ENCODE measurements at places on chromosomes 6 and 20. TPM values are rescaled to one million over a fixed set of nuclear protein-coding genes. Genes with fewer than 3 reads are reported as not detected.

MUC22 gene
- not detected for total RNA-seq

TMEM170B gene
- total RNA-seq, result 3.8 TPM

IYD gene
- not detected for total RNA-seq

MATN4 gene
- not detected for total RNA-seq

RHAG gene
- total RNA-seq, result not detected

UST gene
- total RNA-seq, result 21.2 TPM

GRCh38 chr20:16212790-16213189, 360.5 kb downstream of the KIF16B start:
- H3K4me1 ChIP-seq, result no peaks in the 10 kb centered on the region
- H3K27me3 ChIP-seq, result no peaks in the 10 kb centered on the region
- H3K27ac ChIP-seq, result no peak overlapping the region
- H3K36me3 ChIP-seq, result no peaks in the 10 kb centered on the region
- no peak for DNase-seq
- no peak overlapping the region for H3K4me3 ChIP-seq

GRCh38 chr20:58023346-58023745, 205.1 kb downstream of the ANKRD60 start:
- no peak for DNase-seq
- H3K4me3 ChIP-seq, result no peak overlapping the region
- H3K4me1 ChIP-seq, result peaks cover 12% of the 10 kb centered on the region

- no peak overlapping the region for H3K27ac ChIP-seq
- no peak overlapping the region for H3K4me3 ChIP-seq
- peaks cover 3% of the 10 kb centered on the region for H3K36me3 ChIP-seq
- no peak for DNase-seq
Observed at GRCh38 chr6:100809346-100809745, 71.8 kb downstream of the ASCC3 start.

- H3K4me3 ChIP-seq, result no peak overlapping the region
- DNase-seq, result no peak
- no peaks in the 10 kb centered on the region for H3K27me3 ChIP-seq
- no peaks in the 10 kb centered on the region for H3K36me3 ChIP-seq
- no peak overlapping the region for H3K27ac ChIP-seq
Observed at GRCh38 chr20:61917474-61918145, 148.1 kb downstream of the TAF4 start.

DNA sequence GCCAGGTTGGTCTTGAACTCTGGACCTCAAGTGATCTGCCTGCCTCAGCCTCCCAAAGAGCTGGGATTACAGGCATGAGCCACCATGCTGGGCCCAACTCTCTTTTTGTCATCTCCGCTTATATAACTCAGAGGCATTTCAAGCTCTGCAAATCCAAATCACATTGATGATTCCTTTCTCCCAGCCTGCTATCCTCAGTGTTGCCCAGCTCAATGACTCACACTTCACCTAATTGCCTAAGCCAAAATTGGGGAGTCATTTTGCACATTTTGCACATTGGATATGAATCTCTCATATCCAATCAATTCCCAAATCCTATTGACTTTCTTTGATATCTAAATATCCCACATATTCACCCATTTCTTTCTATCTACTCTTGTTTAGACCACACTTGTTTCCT, 3.9 kb downstream of the UTRN start:
- H3K4me1 ChIP-seq, result peaks cover 34% of the 10 kb centered on the region
- H3K27ac ChIP-seq, result no peak overlapping the region
- no peaks in the 10 kb centered on the region for H3K36me3 ChIP-seq
- no peak for DNase-seq
- no peaks in the 10 kb centered on the region for H3K27me3 ChIP-seq
- no peak overlapping the region for H3K4me3 ChIP-seq

GRCh38 chr6:167479901-167480648, 155.2 kb downstream of the TTLL2 start:
- no peak overlapping the region for H3K27ac ChIP-seq
- DNase-seq, result no peak
- H3K4me3 ChIP-seq, result no peak overlapping the region
- H3K36me3 ChIP-seq, result no peaks in the 10 kb centered on the region
- H3K27me3 ChIP-seq, result no peaks in the 10 kb centered on the region

DNA sequence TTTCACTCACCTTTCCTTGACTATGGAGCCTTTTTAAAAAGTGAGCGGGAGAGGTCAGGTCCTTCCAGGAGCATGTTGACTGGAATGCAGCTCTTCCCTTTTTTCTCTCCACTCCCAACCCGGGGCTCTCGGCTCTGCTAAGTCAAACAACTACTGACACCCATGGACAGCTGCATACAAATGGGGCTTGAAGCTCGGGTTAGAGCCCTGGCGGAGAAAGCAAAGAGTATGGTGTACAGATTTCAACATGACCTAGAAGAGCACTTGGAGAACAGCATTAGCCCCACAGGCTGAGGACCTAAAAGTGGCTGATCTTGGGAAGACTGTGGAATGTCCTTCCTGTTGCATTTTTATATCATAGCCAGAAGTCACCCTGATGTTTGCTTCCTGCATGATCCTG, 162.0 kb upstream of the STMND1 start:
- no peak overlapping the region for H3K4me3 ChIP-seq
- DNase-seq, result no peak
- H3K36me3 ChIP-seq, result no peaks in the 10 kb centered on the region
- H3K27me3 ChIP-seq, result peaks cover 19% of the 10 kb centered on the region
- no peaks in the 10 kb centered on the region for H3K4me1 ChIP-seq

DNA sequence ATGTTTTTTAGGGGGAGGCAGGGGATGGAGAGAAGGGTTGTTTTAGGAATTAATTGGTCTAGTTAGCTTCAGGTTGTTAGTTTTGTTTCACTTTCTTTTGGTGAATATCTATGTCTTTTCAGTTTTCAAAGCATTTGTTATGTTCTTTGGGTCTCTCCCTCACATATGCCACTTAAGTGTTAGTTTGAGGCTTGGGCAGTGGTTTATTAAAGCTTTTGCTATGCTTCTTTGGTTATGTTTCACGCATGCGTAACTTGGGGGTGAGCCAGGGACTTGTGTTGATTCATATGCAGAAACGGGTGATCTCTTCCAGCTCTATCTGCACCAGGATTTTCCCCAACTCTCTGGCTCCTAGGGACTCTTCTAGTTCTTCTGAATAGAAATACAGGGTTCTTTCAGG, 11.4 kb upstream of the MMS22L start:
- H3K4me1 ChIP-seq, result peaks cover 6% of the 10 kb centered on the region
- H3K27ac ChIP-seq, result no peak overlapping the region
- H3K4me3 ChIP-seq, result peak overlapping the region; percentile 30
- no peaks in the 10 kb centered on the region for H3K27me3 ChIP-seq
- DNase-seq, result no peak

DNA sequence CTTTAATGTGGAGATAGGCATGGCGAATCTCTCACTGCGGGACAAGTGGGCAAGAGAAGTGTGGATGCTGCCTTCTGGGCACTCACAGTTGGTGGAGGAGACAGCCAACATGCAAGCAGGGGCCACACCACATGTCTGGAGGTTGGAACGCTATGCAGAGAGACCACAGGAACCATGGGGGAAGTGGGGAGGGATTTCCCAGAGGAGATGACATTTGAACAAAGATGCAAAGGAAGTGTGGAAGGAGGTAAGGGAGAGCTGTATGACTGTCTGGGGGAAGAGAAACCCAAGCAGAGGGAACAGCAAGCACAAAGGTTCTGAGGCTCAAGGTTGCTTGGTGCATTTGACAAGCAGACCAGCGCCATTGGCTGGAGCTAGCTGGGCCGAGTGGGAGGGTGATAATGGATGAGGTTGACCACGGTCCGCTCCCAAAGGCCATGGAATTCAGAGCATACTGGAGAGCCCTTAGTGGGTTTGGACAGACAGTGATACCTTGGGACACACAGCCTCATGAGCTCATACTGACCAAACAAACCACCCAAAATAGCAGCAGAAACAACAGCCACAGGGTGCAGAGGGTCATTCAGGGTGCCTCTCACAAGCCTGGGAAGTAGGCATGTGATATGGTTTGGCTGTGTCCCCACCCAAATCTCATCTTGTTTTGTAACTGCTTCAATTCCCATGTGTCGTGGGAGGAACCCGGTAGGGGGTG, 7.6 kb upstream of the FAM110A start:
- peaks cover 7% of the 10 kb centered on the region for H3K4me1 ChIP-seq
- H3K36me3 ChIP-seq, result no peaks in the 10 kb centered on the region
- no peaks in the 10 kb centered on the region for H3K27me3 ChIP-seq
- peak overlapping the region; percentile 19 for H3K27ac ChIP-seq

DNA sequence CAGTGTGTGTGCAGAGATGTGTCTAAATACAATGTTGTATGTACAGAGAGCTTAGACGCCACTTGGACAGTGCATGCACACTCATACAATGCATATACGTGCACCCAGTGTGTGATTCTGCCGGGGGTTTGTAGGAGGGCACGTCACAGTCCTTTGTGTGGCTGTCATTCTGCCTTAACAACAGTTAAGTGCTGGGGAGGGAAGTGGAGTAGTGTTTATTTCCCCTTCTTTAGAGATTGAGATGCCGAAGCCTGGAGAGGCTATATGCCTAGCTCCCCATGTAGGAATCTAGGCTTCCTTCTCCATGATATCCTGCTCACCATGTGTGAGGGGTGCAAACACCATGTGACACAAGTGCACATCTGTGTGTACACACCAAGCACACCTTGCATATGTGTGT, 38.2 kb downstream of the MDFI start:
- no peaks in the 10 kb centered on the region for H3K36me3 ChIP-seq
- no peaks in the 10 kb centered on the region for H3K4me1 ChIP-seq
- DNase-seq, result peak; percentile 30
- no peak overlapping the region for H3K27ac ChIP-seq
- no peak overlapping the region for H3K4me3 ChIP-seq

DNA sequence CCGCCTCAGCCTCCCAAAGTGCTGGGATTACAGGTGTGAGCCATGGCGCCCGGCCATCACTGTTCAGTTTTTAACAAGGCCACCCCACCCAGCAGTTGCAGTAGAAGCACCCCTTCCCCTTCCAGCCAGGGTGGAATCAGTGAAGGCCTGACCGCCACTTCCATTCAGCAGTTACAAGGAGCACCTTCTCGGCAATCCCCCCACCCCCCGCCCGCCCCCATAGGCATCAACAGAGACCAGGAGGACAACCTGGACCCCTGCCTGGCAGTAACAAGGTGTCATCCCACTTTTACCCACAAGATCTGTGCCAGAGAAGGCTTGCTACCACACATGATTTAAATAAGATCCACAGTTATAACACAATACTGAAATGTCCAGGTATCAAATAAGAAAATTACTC, 23.1 kb downstream of the NCR2 start:
- H3K4me3 ChIP-seq, result no peak overlapping the region
- H3K4me1 ChIP-seq, result no peaks in the 10 kb centered on the region
- no peaks in the 10 kb centered on the region for H3K36me3 ChIP-seq
- H3K27ac ChIP-seq, result no peak overlapping the region
- peaks cover 8% of the 10 kb centered on the region for H3K27me3 ChIP-seq

- no peaks in the 10 kb centered on the region for H3K36me3 ChIP-seq
- no peaks in the 10 kb centered on the region for H3K4me1 ChIP-seq
- DNase-seq, result no peak
- no peaks in the 10 kb centered on the region for H3K27me3 ChIP-seq
- H3K27ac ChIP-seq, result no peak overlapping the region
Observed at GRCh38 chr20:15802020-15802419, 771.2 kb downstream of the KIF16B start.

- H3K4me1 ChIP-seq, result peaks cover 2% of the 10 kb centered on the region
- no peaks in the 10 kb centered on the region for H3K27me3 ChIP-seq
- H3K27ac ChIP-seq, result no peak overlapping the region
- peaks cover 18% of the 10 kb centered on the region for H3K36me3 ChIP-seq
- H3K4me3 ChIP-seq, result no peak overlapping the region
Observed at GRCh38 chr20:3876676-3877075, 12.5 kb upstream of the PANK2 start.

- H3K27me3 ChIP-seq, result peaks cover 5% of the 10 kb centered on the region
- H3K27ac ChIP-seq, result no peak overlapping the region
- H3K4me1 ChIP-seq, result no peaks in the 10 kb centered on the region
Observed at GRCh38 chr6:44471271-44471981, 83.9 kb downstream of the CDC5L start.

- no peak for DNase-seq
- H3K36me3 ChIP-seq, result no peaks in the 10 kb centered on the region
- H3K4me3 ChIP-seq, result no peak overlapping the region
- H3K27me3 ChIP-seq, result no peaks in the 10 kb centered on the region
- H3K27ac ChIP-seq, result no peak overlapping the region
Observed at GRCh38 chr20:22821796-22822195, 213.3 kb upstream of the SSTR4 start.

DNA sequence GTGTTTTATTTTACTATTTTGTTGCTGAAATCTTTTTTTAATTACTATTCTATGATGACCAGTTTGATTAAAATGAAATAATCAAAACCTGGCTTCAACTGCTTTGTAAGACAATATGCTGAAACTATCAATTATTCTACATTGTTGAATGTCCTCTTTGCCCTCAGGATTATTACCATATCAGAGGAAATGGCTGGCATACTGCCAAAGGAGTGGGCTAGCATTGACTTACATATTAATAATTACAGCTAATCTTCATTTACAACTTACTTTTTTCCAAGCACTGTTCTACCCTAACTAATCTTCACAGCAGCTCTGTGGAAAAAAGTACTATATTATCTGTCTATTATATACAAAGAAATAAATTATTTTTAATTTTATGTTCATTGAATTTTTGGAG, 560.5 kb downstream of the BCKDHB start:
- no peak overlapping the region for H3K4me3 ChIP-seq
- no peaks in the 10 kb centered on the region for H3K27me3 ChIP-seq
- DNase-seq, result no peak
- no peaks in the 10 kb centered on the region for H3K4me1 ChIP-seq
- H3K36me3 ChIP-seq, result no peaks in the 10 kb centered on the region

GRCh38 chr6:117272032-117272866, 6.9 kb downstream of the VGLL2 start:
- H3K4me3 ChIP-seq, result no peak overlapping the region
- H3K4me1 ChIP-seq, result no peaks in the 10 kb centered on the region
- H3K27me3 ChIP-seq, result peaks cover 89% of the 10 kb centered on the region
- H3K36me3 ChIP-seq, result no peaks in the 10 kb centered on the region
- DNase-seq, result no peak

DNA sequence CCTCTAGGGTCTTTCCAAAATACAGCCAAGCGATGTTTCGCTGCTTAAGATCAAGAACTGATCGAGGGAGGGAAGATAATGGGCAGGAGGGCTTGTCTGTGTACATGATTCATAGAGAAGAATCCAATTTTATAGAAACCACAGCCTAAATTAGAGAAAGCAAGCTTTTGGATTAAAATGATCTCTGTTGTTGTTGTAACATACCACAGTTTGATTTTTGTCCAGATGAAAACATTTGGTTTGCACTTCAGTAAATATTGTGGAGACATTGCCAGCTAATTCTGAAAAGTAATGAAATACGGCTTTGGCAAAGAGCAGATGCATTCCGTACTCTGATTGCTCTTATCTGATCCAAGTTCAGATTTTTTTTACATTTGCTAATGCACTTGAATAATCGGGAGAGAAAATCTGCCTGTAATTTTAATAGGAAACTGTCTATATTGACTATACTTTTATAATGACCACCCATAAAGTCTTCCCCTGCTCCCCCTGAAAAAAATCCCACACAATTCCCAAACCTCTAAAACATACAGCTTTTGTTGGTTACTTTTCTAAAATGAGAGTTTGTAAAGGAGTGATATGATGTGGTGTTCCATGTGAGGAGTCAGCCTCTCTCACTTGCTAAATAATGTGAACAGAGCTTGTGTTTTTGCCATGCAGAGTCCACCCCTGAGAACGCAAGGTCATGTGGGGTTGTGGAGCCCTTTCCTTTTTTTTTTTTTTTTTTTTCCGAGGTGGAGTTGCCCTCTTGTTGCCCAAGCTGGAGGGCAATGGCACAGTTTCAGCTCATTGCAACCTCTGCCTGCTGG, 199.9 kb downstream of the DTNBP1 start:
- no peaks in the 10 kb centered on the region for H3K36me3 ChIP-seq
- DNase-seq, result no peak
- H3K4me1 ChIP-seq, result peaks cover 11% of the 10 kb centered on the region
- no peaks in the 10 kb centered on the region for H3K27me3 ChIP-seq
- no peak overlapping the region for H3K27ac ChIP-seq
- peak overlapping the region; percentile 20 for H3K4me3 ChIP-seq

GRCh38 chr6:31386977-31387376, 16.4 kb upstream of the MICA start:
- H3K4me1 ChIP-seq, result no peaks in the 10 kb centered on the region
- peaks cover 5% of the 10 kb centered on the region for H3K27me3 ChIP-seq
- no peak overlapping the region for H3K27ac ChIP-seq
- H3K36me3 ChIP-seq, result no peaks in the 10 kb centered on the region

Measured in osteoblast (primary cell).